ENCODE measurements at places on chromosomes 6 and 20.

DNA sequence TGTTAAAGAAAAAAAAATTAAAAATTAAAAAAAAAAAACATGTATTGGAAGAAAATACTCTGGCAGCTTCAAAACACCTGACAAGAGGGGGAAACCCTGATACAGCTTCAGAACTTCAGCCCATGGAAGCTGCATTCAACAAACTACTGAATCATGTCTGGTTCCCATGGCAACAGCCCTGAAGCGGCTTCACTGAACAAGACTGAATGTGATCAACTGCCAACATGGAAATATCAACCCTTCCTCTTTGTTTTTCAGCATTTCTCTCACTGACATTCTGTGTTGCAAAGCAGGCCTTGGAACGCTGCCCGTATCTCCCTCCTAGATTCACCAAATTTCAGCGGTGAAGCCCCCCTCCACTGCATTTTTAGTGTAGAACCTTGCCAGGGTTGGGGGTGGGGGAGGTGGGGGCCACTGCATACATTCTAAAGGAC, 91.3 kb upstream of the SHLD1 start:
- DNase-seq = peak; percentile 93

GRCh38 chr6:53906842-53907241, 112.0 kb downstream of the LRRC1 start:
- DNase-seq = peak; percentile 36

GRCh38 chr6:145241721-145242120, 493.6 kb downstream of the EPM2A start:
- no peak for DNase-seq

GRCh38 chr6:11412616-11413015, 124.9 kb upstream of the TMEM170B start:
- DNase-seq = no peak

- DNase-seq = no peak
These were observed 3.4 kb downstream of the SCUBE3 start for GRCh38 chr6:35216851-35217811.

DNA sequence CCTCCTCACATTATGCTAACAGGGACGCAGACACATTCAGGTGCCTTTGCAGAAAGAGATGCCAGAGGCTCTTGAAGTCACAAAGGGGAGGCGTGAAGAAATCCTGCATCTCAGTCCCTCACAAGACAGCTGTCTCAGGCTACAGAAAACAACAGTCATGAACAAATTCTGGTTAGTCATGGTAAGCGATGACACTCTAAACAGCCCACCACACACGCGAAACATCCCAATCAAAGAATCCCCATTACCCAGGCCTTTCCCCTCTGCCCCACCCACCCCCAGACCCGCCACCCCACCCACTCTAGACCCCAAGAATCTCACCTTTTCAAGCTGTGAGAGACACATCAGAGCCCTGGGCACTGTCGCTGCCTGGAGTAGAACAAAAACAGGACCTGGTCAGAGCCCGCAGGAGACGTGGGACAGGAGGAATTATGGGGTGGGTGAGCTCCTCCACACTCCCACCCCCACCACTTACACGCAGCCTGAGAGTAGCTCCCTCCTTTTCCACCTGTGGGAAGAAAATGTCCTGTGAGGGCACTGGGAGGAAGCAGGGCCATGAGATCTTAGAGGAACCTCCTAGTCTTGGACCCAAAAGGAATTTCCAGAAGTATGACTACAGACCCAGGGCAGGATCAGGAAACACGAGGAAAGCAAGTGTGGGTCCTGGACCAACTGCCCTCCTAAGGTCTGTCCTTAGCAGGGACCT, 2.7 kb downstream of the HLA-B start:
- no peak for DNase-seq

GRCh38 chr6:167590193-167590592, 236.5 kb upstream of the AFDN start:
- no peak for DNase-seq

DNA sequence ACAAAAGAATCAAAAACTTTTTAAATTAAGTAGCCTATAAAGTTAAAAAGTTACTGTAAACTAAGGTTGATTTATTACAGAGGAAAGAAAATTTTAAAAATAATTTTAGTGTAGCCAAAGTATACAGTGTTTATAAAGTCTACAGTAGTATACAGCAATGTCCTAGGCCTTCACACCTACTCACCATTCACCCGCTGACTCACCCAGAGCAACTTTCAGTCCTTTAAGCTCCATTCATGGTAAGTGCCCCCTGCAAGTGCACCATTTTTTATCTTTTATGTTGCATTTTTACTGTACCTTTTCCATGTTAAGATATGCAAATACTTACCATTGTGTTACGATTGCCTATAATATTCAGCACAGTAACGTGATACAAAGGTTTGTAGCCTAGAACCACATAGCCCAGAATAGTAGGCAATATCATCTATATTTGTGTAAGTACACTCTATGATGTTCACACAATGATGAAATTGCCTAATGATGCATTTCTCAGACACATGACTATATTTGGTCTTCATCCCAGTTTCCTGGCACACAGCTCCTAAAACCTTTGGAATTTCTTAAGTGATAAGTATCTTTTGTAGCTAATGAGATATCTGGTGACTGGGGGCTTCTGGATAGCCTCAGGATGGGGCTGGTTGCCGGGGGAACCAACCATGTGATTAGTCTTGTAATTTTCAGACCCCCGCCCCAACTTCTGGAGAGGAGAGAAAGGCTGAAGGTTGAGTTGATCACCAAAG, 111.0 kb downstream of the MRPL14 start:
- DNase-seq = no peak
